ENCODE measurements at places on chromosomes 2 and 18. TPM values are rescaled to one million over a fixed set of nuclear protein-coding genes. Genes with fewer than 3 reads are reported as not detected.

DNA sequence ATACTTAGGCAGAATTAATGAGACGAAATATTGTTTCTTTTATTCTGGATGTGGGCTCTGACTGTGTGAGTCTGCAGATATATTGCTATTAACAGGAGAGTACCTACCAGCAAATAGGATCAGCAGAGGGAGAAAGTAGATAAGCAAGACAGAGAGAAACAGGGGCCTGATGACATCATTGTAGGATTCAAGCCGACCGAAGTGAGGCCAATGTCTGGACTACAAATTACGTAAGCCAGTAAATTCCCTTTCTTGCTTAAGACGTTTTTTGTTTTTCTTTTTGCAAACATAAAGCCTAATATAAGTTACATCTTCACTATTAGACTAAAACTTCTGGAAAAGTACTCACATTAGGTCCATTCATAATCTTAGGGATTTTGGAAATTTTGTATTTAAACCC, 21.4 kb upstream of the PTPRM start:
- no peak for DNase-seq

SERPINB13 gene
- not detected for total RNA-seq

KCNK3 gene
- not detected for total RNA-seq

GPR39 gene
- total RNA-seq, result not detected

DNA sequence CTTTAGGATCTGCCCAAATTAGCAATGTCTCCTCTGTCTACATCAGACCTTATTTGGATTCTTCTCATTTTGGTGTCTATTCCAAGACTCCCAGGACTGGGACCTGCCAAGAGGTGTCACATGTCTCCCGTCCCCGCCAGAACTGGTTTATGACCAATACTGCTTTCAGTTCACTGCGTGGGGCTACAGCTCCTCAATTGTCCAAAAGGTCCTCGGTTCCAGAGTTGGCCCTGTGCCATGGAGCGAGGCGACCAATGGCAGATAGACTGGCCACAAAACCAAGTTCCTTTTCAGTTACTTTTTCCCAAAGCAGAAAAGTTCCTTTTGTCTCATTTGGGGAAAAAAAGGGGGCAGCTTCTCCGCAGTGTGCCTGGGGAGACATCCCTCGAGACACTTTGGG, 144.1 kb upstream of the ZNF236 start:
- DNase-seq, result no peak

DNA sequence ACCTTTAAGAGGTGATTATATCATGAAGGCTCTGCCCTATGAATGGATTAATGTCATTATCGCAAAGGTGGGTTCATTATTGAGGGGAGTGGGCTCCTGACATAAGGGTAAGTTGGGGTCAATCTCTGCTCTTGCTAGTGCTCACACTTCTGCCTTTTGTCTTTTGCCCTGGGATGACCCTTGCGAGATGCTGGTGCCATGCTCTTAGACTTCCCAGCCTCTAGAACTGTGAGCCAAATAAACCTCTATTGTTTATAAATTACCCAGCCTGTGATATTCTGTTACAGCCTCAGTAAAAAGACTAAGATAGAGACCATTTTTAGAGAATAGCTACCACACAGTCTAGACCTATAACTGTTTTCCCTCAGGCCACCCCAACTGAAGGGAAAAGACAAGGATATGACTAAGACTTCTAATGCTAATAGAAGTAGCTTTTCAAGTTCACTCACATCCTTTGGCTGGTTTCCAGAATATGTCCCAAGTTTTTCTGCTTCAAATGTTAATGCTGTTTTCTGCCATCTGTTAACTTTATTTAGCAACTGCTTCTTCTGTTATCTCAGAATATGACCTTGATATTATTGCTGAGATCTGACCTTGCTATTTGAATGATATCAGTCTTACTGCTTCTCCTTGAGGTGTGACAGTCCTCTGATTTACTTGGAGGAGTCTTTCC, 65.1 kb upstream of the STAM2 start:
- no peak for DNase-seq
